ENCODE measurements at places on chromosomes 11 and 22. TPM values are rescaled to one million over a fixed set of nuclear protein-coding genes. Genes with fewer than 3 reads are reported as not detected.

GRCh38 chr22:27724157-27724556, 77.4 kb downstream of the MN1 start:
- no peak for DNase-seq

- DNase-seq = no peak
Measured at GRCh38 chr11:127804747-127805400, 782.5 kb downstream of the ETS1 start.

OR5P2 gene
- not detected for total RNA-seq

GRCh38 chr11:64887757-64888405, 9.5 kb upstream of the EHD1 start:
- peak; percentile 66 for DNase-seq

- no peak for DNase-seq
Measured at GRCh38 chr22:44063462-44064371, 39.6 kb downstream of the PARVB start.

GRCh38 chr11:82559609-82560008, 174.1 kb downstream of the FAM181B start:
- no peak for DNase-seq

Measured in MG63 (cell line).